ENCODE measurements at places on chromosomes 7 and 10.

- no peak for DNase-seq
Observed at GRCh38 chr10:128751284-128751683, 625.1 kb upstream of the MKI67 start.

- DNase-seq, result peak; percentile 7
Observed at GRCh38 chr10:74888962-74889661, 62.7 kb downstream of the KAT6B start.

DNA sequence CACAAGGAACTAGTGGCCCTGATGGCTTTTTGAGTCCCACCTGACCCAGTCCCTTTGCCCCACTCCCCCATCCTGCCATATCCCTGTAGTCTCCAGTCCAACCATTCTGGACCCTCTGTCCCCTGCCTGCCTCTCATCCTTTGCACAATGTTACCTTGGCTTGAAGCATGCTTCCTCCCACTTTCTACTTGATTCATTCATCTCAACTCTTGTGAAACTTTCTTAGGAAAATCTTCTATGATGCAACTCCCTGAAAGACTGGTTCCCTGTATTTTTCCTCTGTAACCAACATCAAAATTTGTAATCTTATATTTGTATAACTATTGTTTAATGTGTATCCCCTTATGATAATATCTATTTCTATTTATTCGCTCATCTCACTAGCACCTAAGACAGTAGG lies 151.5 kb downstream of the LRRTM3 start:
- DNase-seq, result no peak

- DNase-seq, result no peak
Observed at GRCh38 chr7:90955641-90956207, 308.5 kb upstream of the FZD1 start.

All from dermis blood vessel endothelial cell (primary cell).